ENCODE measurements at places on chromosomes 16 and 17.

GRCh38 chr16:88943131-88943664, 33.8 kb downstream of the CBFA2T3 start:
- no peak for DNase-seq

- no peak for DNase-seq
Observed at GRCh38 chr17:66549731-66550207, 247.4 kb downstream of the PRKCA start.

GRCh38 chr16:4049031-4049430, 67.2 kb downstream of the ADCY9 start:
- no peak for DNase-seq

- DNase-seq, result no peak
Observed at GRCh38 chr16:68386628-68387027, 61.7 kb downstream of the SMPD3 start.

- DNase-seq, result no peak
Observed at GRCh38 chr16:11396241-11397048, 51.2 kb downstream of the RMI2 start.

GRCh38 chr16:31295206-31295605, 35.4 kb downstream of the ITGAM start:
- no peak for DNase-seq
